ENCODE measurements at places on chromosomes 2 and 18.
A peak's percentile ranks its signal among the peaks of the same experiment; 100 is the strongest.

DNA sequence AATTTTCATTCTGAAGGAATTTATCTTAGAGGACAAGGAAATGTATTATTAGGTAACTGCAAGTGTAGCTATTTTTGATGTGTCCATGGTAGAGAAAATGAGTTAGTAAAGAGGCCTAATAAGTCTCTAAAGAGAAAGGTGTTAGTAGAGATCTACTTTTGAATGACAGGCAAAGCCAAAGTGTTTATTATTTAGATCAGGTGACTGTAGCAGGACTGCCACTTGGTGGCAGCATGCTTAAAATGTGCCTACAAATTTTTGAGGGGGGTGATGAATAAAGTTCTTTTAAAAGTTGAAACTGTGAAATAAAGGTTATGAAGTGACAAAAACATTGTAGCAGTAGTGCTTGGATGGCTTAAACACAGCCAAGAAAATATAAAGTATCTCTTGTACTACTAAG is 421.5 kb upstream of the MEIS1 start:
- no peak for DNase-seq

DNA sequence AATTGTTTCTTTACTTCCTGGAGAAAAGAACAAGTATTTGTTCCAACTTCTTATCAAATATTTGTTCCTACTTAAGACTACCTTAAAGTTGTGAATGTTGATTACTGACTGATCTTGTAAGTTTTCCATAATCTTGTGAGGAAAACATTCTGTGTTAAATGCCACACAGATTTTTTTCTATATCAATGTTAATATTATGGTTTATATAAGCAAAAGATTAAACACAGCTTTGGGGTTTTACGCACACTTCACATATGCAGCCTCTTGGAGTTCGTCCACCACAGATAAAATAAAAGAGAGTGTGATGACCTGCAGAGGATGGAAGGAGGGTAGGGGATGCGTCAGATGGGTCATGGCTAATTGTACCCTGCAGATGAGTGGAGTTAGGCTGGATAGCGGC is 780.0 kb upstream of the SALL3 start:
- no peak for DNase-seq

GRCh38 chr18:55559739-55560138 is 28.3 kb downstream of the TCF4 start:
- DNase-seq = no peak

- DNase-seq = no peak
Observed at GRCh38 chr18:63159590-63159989, 160.0 kb downstream of the BCL2 start.

DNA sequence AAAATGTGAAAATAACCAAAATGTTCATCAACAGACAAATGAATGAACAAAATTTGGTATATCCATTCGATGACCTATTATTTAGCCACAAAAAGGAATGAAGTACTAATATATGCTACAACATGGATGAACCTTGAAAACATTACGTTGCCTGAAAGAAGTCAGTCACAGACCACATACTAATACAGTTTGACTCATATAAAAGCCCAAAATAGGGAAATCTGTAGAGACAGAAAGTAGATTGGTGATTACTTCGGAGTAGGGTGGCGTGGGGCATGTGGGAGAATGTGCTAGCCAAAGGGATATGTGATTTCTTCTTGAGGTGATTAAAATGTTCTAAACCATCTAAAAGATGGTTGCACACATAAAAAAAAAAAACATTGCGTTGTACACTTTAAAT is 44.2 kb upstream of the PPM1B start:
- no peak for DNase-seq

DNA sequence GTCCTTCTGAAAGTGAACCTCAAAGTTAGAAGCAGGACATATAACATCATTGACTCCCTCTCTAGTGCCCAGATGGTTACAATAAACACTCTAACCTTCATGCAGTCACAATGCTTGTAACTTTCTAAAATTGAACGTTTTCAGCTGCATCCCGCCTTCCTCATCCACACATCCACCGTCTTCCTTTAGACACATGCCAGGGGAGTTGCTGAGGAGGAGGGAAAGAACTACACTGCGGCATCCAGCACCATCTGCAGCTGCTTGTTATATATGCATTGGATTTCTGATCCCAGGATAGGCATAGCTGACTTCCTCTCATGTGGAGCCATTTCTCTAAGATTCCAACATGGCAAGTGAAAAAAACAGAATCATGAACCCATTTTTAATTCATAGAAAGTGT is 96.8 kb downstream of the FBXO15 start:
- no peak for DNase-seq

DNA sequence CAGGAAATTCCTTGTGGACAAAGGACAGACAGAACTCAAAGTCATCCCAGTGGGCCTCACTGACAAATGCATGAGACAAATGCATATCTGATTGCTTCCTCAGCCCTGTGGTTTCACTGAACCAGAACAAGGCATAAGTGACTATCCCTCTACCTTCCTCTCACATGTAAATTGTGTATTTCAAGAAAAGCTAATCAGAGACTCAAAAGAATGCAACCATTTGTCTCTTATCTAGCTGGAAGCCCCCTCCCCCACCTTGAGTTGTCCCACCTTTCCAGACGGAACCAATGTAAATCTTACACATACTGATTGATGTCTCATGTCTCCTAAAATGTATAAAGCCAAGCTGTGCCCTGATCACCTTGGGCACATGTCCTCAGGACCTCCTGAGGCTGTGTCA is 102.0 kb upstream of the TMEM200C start:
- DNase-seq = no peak

- no peak for DNase-seq
Observed at GRCh38 chr2:47653902-47654789, 128.8 kb upstream of the MSH6 start.

GRCh38 chr2:100799686-100800085 is 20.3 kb upstream of the NPAS2 start:
- no peak for DNase-seq

- DNase-seq = no peak
Observed at GRCh38 chr2:119160361-119160990, 1.9 kb upstream of the C1QL2 start.

GRCh38 chr2:8953525-8953924 is 50.0 kb downstream of the MBOAT2 start:
- DNase-seq = no peak

DNA sequence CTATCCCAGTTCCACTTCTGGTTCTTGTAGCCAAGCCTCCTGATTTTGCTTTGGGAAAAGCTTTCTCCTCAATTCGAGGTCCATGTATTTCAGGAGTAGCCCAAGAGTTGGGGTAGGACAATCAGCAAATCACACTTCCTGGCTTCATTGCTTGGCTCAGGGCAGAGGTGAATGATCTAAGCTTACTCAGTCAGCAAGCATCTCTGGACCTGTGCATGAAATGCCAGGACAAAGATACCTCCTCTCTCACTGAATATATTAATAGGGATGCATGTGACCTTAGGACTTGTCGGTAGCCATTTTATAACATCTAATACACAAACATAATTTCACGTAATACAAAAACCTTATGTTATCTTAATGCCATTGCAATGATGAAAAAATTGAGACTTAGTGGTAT is 373.1 kb downstream of the TGIF1 start:
- DNase-seq = no peak

DNA sequence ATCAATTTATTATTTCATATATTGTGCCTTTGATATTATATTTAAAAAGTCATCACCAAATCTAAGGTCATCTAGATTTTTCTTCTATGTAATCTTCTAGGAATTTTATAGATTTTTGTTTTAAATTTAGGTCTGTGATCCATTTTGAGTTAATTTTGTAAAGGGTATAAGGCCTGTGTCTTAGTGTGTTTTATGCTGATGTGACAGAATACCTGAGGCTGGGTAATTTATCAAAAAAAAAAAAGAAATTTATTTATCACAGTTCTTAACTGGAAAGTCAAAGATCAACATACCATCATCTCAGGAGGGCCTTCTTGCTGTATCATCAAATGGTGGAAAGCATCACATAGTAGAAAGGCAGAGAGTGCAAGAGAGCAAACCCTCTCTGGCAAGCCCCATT is 216.2 kb downstream of the PDE1A start:
- no peak for DNase-seq

- no peak for DNase-seq
Observed at GRCh38 chr2:445896-446295, 158.0 kb upstream of the ALKAL2 start.

DNA sequence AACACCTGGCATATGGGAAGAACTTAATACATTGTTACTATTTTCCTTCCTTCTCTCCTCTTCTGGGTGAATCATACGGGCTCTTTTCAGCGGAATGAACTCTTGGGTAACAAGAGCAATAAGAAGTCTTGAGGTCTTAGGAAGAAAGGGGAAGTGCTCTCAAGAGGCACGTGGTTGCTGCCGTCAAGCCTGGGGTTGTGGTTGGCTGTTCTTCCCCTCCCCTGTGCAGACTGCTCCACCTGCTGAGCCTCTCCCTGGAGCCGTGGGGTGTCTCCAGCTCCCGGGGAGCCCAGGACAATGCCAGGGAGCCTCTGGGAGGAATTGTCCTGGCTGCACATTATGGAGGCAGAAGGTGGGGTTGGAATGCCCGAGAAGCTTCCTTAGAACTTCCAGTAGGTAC is 19.4 kb downstream of the TOGARAM2 start:
- DNase-seq = no peak

- no peak for DNase-seq
Observed at GRCh38 chr2:2222931-2223330, 108.1 kb downstream of the MYT1L start.

- no peak for DNase-seq
Observed at GRCh38 chr2:208440716-208441115, 34.1 kb downstream of the PTH2R start.

DNA sequence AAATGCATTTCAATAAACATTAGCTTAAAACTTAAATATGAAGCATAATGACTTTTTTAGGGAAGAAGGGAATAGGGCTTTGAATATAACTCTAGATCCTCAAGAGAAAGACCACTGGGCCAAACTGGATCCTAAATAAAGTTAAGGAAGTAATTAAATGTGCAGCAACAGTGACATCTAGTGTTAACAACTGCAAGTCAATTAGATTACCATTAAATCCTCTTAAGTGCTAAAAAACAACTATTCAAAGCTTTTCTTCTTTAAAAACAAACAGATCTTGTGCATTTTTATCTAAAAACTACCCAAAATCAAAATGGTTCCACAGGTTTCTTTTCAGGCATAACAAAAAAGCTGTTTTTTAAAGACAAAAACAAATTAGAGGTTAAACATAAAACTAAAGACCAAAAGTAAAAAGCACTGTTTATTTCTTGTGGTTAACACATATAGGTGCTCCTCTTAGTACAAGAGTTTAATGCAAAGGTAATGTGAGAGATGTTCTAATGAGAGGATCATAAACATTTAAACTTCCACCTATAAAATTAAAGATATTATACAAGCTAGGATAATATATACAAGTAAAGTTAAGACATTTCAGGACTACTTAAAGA is 111.4 kb downstream of the THADA start:
- DNase-seq = no peak

- DNase-seq = peak; percentile 36
Observed at GRCh38 chr18:74040459-74041332, 106.9 kb downstream of the FBXO15 start.

DNA sequence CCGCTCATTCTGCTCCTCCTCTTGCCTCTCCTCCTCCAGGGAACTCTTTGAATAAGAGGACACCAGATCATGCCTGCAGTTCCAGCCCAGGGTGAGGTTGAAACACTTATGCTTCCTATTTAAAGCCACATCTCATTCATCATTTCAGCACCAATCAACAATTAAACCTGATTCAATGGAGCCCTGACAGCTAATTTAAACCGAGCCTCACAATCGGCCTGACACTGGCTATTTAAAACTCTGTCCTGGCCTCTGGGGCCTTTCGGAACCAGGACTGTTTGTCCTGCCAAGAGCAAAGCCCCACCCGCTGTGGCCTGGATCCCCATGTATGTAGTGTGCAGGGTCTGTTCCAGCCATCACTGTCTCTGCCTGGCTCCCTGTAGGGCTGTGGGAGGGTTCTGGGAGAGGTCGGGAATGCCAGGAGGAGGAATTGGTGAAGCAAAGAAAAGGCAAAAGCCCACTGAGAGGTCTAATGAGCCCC is 97.4 kb downstream of the MCFD2 start:
- no peak for DNase-seq

DNA sequence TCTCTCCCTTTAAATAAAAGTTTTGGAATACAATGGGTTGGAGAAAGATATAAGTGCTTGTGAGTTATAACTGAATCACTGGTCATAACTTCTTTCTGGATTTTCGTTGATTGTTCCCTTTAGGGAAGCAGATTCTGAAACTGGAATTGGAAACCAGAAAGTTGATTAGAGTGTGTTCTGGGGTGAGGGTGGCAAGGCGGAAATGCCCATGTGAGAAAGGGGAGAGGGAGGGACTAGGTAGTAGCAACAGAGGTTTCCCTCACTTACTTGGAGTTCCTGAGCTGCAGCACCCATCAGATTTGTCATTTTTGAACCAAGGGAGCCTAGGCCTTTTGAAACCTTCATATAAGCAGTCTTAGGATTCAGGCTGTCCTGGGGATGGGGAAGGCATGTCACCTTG is 453.4 kb downstream of the KCNJ3 start:
- DNase-seq = no peak

DNA sequence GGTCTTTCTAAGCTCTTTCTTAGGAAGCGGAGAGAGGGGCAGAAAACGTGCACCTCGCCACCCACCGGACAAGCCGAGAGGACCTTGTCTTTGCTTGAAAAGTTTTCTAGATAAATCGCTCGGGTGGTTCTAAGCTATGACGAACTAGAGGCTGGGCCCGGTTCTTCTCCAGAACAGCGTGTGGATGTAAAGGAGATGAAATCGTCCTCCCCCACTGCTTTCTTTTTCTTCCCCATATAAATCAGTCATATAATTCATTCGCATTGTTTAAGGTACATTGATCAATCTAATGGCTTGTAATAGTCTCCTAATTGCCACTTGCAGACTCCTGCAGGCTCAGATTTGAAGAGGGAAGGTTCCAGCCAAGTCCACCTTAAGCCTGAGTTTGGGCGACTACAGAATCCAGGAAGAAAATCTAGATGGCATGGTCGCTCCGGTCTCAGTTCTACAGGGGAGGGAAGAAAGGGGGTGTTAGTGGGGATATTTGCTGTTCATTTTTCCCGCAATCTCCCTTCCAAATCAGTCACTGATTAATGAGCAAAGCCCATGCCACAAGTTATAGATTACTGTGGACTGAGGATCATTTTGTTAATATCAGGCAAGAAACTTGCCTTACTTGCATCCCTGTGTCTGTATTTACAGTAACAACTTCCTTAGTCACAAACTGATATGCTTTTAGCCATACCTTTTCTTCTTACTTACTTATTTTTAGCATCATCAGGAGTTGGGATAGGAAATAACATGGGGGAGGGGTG is 5.6 kb upstream of the SP9 start:
- no peak for DNase-seq

- no peak for DNase-seq
Observed at GRCh38 chr2:83615511-83615910, 843.6 kb downstream of the SUCLG1 start.

DNA sequence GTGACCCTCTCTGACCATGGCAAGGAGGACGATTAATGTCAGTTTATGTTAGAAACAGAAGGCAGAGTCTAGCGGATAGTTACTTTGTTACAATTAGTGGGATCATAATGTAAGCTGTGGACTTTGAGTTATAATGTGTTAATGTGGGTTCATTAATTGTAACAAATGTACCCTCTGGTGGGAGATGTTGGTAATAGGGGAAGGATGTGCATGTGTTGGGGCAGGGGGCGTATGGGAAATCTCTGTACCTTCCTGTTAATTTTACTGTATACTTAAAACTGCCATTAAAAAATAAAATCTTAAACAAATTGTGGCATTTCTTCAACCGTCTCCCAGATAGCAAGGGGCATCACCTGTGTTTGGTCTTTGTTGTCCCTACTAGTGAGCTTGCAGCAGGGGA is 4.8 kb downstream of the UBE2F start:
- no peak for DNase-seq
